ENCODE measurements at places on chromosomes 7 and 10.

GRCh38 chr7:25456467-25457171 lies 228.3 kb upstream of the NPVF start:
- DNase-seq: no peak

- no peak for DNase-seq
These were observed 125.2 kb downstream of the GNAT3 start for GRCh38 chr7:80386686-80387085.

GRCh38 chr7:6556196-6556595 lies 4.9 kb upstream of the GRID2IP start:
- no peak for DNase-seq

DNA sequence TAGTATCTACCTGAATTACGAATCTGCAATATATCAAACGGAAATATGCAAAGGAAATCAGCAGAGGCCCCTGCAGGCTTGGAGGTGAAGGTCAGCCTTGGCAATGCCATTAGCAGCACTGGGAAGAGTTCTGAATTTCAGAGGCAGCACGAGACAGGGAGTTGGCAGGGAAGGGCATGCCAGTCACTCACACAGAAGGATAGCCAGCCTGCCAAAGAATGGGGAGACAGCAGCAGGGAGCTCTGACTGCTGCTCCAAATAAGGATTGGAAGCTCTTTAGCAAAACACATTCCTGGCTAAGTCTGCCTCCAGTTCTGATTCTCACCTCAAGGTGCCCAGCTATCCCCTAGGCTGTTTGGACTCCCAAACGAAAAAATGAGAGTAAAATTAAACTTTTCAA lies 188.0 kb downstream of the PDE1C start:
- DNase-seq: no peak

GRCh38 chr7:127874951-127875608 lies 156.2 kb downstream of the LRRC4 start:
- no peak for DNase-seq

- no peak for DNase-seq
These were observed 36.8 kb downstream of the WIPF3 start for GRCh38 chr7:29843093-29843492.
